ENCODE measurements at places on chromosomes 4 and X.

DNA sequence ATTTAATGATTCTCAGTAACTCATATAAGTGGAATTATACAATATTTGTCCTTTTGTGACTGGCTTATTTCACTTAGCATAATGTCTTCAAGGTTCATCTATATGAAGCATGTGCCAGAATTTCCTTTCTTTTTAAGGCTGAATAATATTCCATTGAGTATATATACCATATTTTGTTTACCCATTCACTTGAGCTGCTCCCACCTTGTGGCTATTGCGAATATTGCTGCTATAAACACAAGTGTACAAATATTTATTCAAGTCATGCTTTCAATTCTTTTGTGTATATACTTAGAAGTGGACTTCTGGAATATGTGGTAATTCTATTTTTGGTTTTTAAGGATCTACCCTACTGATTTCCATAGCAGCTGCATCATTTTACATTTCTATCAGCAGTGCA, 219.1 kb downstream of the MID1 start:
- peaks cover 8% of the 10 kb centered on the region for H3K4me1 ChIP-seq
- DNase-seq, result no peak
- H3K27ac ChIP-seq, result no peak overlapping the region

GRCh38 chrX:2388669-2389068, 112.1 kb downstream of the DHRSX start:
- no peaks in the 10 kb centered on the region for H3K4me1 ChIP-seq
- no peak overlapping the region for H3K4me3 ChIP-seq
- no peak for DNase-seq
- peaks cover 6% of the 10 kb centered on the region for H3K27me3 ChIP-seq
- peaks cover 22% of the 10 kb centered on the region for H3K36me3 ChIP-seq

- H3K4me3 ChIP-seq, result no peak overlapping the region
- DNase-seq, result no peak
- H3K27me3 ChIP-seq, result no peaks in the 10 kb centered on the region
- H3K27ac ChIP-seq, result peak overlapping the region; percentile 22
- peaks cover 12% of the 10 kb centered on the region for H3K4me1 ChIP-seq
Measured at GRCh38 chr4:11593576-11594116, 165.0 kb upstream of the HS3ST1 start.

GRCh38 chr4:1590244-1590643, 93.9 kb downstream of the FAM53A start:
- no peak overlapping the region for H3K27ac ChIP-seq
- no peak overlapping the region for H3K4me3 ChIP-seq
- H3K36me3 ChIP-seq, result peaks cover 16% of the 10 kb centered on the region
- H3K27me3 ChIP-seq, result peaks cover 11% of the 10 kb centered on the region
- DNase-seq, result no peak
